ENCODE measurements at places on chromosomes 11 and 22. TPM values are rescaled to one million over a fixed set of nuclear protein-coding genes. Genes with fewer than 3 reads are reported as not detected.

OR10D3 gene
- not detected for total RNA-seq

DERL3 gene
- not detected for total RNA-seq

CRYAB gene
- not detected for total RNA-seq

SULT4A1 gene
- total RNA-seq = 8.4 TPM

FOLR3 gene
- total RNA-seq = not detected

TMEM151A gene
- 5.9 TPM for total RNA-seq

NCF4 gene
- total RNA-seq = 0.37 TPM

PLAAT4 gene
- total RNA-seq = 0.52 TPM

KCNJ1 gene
- 0.15 TPM for total RNA-seq

YPEL1 gene
- 3.1 TPM for total RNA-seq

CCDC15 gene
- 2.4 TPM for total RNA-seq
